ENCODE measurements at places on chromosomes 3 and 15. TPM values are rescaled to one million over a fixed set of nuclear protein-coding genes. Genes with fewer than 3 reads are reported as not detected.

Gene DCP1A
- total RNA-seq = 17.2 TPM

Gene NR2E3
- total RNA-seq = 0.77 TPM

Gene CACNA2D2
- total RNA-seq = under 0.01 TPM

Gene AADACL2
- under 0.01 TPM for total RNA-seq

Gene SPESP1
- 4.6 TPM for total RNA-seq

Gene GPR149
- total RNA-seq = not detected

Gene GOLGB1
- 46.7 TPM for total RNA-seq

Gene CKMT1A
- not detected for total RNA-seq

Gene DZIP1L
- total RNA-seq = 16.9 TPM

Gene C3orf18
- 25.8 TPM for total RNA-seq

Gene TRH
- total RNA-seq = not detected

Gene ZNF774
- 1.3 TPM for total RNA-seq

Gene TMCO5A
- total RNA-seq = not detected

Gene HHLA2
- not detected for total RNA-seq

Gene ZMYND10
- 0.26 TPM for total RNA-seq

Gene SH2D7
- total RNA-seq = not detected
